Ascending aorta (tissue), 2 donors: ENCODE measurements at places on chromosomes 12 and 14.

DNA sequence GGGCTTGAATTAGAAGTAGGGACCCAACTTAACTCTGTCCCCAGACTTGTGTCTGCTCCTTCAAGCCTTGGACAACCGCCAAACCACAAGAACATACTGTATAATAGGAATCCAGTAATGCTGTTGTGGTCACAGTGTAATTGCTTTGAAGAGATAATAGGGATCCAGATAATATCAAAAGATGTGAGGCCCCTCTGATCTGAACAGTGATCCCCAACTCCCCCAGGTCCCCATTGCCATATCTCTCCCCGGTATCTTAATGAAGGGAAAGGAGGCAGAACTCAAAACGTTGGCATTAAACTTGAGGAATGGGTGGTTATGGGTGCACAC lies 8.5 kb upstream of the PLEKHH1 start:
- no peak for DNase-seq

GRCh38 chr14:84750763-84751554 lies 779.0 kb upstream of the FLRT2 start:
- DNase-seq = no peak

DNA sequence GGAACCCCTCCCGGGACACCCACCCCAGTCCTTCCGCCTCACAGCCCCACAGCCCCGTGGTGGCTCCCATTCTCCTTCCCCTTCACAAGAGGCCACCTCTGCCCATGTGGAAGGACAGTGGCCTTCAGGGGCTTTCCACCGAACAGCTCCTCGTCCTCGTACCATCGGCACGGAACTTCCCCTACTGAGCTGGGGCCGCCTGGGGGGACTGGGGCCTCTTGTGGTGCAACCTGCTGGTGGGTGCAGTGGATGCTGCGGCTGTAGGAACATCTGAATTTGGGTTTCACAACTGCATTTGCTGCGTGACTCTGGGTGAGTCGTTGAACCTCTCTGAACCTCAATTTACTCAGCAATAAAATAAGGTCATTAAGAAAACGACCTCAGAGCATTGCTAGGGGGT lies 50.9 kb downstream of the RFLNA start:
- no peak for DNase-seq

DNA sequence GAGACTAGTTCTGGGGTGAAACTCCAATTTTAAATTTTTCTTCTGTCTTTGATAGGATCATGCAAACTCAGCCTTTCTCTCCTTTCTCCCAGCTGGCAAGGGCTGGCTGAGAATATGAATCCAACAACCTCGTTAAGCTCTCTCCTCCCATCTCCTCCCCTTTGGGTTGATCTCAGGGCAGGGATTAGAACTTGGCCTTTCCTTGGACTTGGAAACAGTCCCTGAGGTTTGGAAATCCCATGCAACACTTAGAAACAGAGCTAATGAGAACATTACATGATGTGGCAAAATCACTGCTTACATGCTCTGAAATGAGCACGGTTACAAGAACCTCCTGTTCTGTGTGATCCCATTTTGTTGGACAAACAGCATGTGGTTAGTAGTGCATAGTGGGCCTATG lies 31.6 kb downstream of the ACACB start:
- no peak for DNase-seq

- DNase-seq = no peak
Measured at GRCh38 chr12:16392846-16393535, 45.5 kb downstream of the MGST1 start.

GRCh38 chr12:24561882-24562770 lies 386.8 kb downstream of the BCAT1 start:
- DNase-seq = peak; percentile 86

DNA sequence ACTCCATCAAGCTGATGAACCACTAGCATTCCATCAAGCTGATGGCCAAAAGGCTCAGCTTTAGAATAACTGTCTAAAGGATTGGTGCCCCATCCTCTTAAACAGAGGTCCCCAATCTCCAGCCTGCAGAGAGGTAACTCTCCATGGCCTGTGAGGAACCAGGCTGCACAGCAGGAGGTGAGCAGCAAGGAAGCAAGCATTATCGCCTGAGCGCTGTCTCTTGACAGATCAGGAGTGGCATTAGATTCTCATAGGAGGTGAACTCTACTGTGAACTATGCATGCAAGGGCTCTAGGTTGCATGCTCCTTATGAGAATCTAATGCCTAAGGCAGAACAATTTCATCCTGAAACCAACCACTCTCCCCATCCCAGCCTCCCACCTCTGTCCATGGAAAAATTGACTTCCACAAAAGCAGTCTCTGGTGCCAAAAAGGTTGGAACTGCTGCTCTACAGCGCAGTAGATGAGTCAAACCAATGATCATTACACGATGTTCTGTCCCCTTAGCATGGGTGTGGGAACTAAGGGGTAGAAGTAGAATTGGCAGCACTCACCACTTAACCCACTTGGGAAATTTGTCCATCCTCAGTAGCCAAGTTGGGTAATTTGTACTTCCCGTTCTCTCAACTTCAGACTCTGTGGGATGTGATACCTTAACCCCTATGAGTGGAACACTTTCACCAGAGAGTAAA lies 66.9 kb downstream of the ANKS1B start:
- DNase-seq = no peak

- DNase-seq = no peak
Measured at GRCh38 chr14:34361504-34362011, 100.5 kb downstream of the SPTSSA start.

DNA sequence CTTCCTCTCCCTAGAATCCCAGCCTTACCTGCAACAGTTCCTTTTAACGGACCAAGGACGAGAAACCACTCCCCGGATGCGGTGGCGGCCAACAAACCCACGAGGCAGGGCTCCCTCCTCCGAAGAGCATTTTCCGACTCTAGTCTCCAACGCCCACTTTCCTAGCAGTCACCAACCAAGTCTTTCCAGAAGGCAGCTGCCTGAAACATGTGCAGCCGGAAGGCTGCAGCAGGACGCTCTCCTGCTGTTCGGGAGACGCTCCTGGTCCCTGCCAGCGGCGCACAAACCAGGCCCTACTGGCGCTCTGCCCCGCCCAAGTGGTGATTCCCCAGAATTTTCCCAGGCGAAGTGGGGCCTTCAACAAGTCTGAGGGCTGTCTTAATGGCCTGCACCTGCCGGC lies 21.1 kb upstream of the ADAM20 start:
- DNase-seq = no peak

DNA sequence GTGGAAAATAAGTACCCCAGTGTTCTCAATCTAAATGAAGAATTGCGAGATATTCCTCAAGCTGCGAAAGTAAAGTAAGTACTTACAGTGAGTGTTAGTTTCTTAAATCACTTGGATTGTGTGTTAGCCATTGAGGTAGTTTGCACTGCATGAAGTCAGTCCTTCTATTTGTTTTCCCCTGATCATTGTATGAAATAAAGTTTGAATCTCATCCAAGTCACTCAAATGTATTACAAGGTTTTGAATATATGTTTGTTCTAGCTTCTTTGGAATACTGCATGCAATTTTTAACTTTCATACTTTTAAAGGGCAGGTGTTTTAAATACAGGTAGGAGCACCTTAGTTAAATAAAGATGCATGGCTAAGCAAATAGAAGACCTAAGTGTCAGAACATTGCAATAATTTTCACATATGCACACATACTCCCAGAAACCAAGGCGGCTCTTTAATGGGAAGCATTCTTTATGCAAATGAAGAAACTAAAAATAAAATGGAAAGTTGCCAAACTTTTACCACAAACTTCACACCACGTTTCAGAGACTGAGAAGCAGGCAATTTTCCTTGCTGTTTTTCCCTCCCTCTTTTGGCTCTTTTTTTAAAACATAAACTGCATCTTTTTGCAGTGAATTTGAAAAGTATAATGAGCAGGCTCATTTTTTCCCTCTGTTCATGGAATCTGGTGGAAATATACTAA lies 105.6 kb downstream of the GPR135 start:
- no peak for DNase-seq

DNA sequence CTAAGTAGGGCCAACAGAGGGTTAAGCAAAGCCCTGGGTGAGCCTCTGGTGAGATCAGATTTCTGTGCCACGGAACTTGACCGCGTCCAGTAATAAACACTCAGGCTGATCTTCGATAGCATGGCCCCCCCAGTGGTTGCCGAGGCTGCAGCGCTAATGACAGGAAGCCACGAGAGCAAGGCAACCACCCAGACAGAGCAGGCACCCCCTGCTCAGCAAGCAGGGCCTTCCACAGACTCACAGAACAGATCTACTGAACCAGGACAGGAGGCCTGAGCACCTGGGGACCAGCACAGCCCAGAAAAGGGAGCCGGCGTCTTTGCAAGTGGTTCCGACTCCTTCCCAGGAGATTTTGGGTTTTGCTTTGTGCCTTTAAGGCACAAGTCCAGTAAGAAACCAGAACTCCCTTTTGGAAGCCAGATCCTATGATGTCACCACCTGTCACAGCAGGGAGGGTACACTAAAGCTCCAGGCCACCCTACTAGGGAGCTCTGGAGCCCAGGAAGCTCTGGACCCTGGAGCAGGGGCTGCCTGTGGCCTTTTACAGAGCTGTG lies 42.3 kb downstream of the BCL11B start:
- no peak for DNase-seq

DNA sequence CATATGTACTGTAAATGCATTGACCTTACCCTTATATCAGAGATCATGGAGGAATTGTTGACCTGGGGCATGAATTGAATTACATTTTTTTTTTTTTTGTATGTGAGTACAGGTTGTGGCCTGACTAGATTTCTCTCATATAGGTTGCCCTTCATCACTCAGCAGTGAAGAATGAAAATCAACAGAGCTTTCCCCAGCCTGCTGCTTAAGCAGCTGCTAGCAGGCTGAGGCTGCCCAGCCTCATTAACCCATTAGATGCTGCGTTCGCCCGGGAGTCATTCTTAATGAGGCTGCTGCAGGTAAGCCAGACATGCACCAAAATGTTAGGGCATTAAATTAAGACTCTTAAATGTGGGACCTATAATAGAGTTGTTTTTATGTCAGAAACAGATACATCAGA lies 236.0 kb downstream of the ETNK1 start:
- DNase-seq = no peak

DNA sequence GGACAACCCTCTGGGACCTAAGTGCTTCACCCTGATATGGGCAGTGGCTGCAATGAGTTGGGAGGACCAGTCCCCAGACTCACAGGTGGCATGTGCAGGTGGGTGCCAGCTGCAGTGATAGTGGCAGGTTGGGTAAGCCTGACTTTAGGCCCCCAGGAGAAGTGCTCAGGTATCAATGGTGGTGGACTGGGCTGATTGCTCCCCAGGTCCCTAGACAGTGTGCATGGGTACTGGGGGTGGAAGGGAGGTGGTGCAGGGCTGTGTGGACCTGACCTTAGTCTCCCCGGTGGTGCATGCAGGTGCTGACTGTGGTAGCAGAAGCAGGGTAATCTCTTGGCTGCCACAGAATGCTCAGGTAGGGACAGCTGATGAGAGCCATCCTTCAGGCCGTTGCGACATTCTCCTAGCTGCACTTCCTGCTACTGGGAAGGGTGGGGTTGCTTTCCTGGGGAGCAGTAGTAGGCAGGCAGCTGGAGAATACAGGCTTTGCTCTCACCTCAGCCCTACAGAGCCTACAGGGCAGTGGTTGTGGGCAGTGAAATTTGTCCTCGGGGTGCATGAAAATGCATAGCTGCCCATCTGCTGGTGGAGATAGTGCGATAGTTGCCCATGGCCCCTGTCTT lies 33.3 kb upstream of the CCND2 start:
- no peak for DNase-seq

DNA sequence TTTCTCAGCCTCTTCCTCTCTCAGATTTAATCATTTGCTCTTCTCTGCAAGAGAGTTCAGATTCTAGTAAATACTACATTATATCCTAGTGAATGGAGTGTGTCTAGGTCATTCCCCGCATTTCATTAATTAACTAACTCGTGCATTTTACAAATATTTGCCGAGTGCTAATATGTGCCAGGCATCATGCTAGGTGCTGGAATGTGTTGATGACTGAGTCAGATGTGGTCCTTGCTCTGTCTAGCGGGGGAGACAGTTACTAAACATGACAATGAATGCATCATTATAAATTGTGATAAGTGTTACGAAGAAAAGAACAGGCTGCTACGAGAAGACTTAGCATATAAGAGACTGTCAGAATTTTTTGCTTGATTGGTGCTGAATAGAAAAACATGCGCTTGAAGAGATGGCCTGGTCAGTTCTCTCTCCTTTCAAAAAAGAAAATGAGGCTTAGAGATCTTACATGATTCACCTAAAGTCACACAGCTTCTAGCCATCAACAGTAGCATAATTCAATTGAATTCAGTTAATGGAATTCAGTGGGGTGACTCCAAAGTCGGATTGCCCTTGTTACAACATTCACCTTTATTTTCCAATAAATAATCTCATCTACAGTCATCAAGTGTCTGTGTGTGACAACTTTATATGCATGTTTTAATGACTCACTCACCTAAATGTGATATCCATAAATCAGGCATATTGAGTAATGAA lies 48.7 kb upstream of the MAX start:
- DNase-seq = no peak

- no peak for DNase-seq
Measured at GRCh38 chr12:117025481-117026151, 73.6 kb downstream of the TESC start.

DNA sequence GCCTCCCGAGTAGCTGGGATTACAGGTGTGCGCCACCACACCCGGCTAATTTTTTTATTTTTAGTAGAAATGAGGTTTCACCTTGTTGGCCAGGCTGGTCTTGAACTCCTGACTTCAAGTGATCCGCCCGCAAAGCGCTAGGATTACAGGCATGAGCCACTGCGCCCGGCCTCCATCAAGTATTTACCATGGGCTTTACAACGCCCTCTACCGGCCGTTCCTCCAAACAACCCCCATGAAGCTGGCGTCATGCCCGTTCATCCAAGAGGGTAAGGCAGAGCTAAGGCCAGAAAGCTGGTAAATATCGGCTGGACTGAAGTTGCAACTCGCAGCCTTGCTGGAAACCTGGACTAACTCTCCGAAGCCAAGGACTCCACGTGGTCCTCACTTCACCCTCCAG lies 41.6 kb downstream of the RNF34 start:
- no peak for DNase-seq

DNA sequence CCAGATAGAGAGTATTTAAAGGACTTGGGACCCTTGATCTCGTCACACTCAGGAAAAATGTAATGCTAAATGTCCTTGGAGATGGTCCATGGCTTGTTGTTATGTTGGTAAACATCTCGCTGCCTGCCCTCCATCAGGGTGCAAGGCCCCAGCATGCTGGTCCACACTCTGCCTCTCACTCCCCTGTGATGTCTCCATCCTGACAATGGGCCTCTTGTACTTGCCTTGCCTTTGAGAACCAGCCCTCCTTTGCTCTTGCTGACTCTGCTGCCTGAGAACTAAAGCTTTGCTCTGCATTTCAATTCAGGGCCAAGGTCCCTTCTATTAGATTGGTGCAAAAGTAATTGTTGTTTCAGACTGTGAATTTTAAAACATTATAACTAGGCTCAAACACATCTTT lies 131.0 kb upstream of the LMNTD1 start:
- DNase-seq = no peak

GRCh38 chr12:103102225-103102744 lies 144.8 kb downstream of the ASCL1 start:
- DNase-seq = no peak

DNA sequence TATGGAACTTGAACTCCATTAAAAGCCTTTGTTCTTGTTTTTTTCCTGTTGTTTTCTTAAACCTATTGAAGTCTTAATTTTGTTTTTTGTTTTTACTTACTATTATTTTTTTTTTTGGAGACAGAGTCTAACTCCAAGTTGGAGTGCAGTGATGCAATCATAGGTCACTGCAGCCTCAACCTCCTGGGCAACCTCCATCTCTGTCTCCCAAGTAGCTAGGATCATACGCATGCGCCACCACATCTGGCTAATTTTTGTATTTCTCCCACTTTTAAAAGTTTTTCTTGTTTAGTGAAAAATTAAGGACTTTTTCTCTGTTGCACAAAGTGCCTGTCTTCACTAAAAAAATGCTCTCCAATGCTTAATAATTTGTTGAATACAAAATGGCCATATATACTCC lies 76.2 kb downstream of the SCN8A start:
- DNase-seq = no peak
